ENCODE measurements at places on chromosomes 12 and 14. TPM values are rescaled to one million over a fixed set of nuclear protein-coding genes. Genes with fewer than 3 reads are reported as not detected.

- H3K27me3 ChIP-seq = no peaks in the 10 kb centered on the region
- H3K36me3 ChIP-seq = no peaks in the 10 kb centered on the region
- H3K4me1 ChIP-seq = no peaks in the 10 kb centered on the region
- DNase-seq = peak; percentile 86
- peak overlapping the region; percentile 16 for H3K4me3 ChIP-seq
- no peak overlapping the region for H3K27ac ChIP-seq
These were observed 57.5 kb downstream of the CALM1 start for GRCh38 chr14:90454041-90455000.

The TMEM229B gene
- 0.42 TPM for total RNA-seq

The LGR5 gene
- total RNA-seq = 0.25 TPM

The FAM222A gene
- 42.9 TPM for total RNA-seq

DNA sequence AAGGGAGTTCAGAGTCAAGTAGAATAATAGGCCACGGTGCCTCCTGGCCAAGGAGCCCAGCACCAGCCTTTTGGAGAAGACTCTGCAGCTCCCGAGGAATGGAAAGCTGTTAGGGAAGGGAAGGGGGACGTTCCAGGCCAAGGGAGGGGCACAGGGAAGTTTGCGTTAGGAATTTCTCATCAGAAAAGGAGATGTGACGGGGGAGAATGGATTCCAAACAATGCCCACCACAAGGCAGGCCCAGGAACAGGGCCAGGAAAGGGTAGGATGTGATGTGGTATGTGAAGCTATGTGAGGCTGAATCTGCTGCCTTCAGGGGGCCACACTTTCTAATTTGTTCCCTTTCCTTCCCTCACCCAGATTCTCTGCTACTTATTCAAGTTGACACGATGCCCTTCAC, 46.0 kb downstream of the DGLUCY start:
- DNase-seq = no peak
- H3K4me3 ChIP-seq = no peak overlapping the region
- H3K4me1 ChIP-seq = peaks cover under 1% of the 10 kb centered on the region
